ENCODE measurements at places on chromosomes 16 and 17.

DNA sequence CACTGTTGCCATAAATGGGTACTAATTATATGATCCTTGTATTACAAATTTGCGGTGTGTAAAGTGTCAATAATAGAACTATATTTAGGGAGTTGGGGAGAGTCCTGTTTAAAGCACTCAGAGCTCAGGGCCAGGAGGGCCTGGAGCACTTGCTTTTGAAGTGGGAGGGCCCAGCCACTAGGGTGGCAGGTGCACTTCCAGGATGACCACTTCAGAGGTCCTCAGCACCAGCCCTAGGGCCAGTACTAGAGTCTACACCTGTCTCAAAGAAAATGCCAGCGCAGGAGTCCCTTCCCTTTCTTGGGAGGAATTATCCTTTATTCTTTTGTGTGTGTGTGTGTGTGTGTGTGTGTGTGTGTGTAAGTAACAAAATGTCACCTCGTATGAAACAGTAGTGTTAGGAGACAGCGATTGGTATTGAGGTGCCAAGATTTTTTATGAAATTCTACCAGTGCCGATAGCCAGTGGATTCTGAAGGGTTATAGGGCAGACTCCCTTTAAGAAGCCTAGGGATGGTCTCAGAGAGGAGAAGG lies 31.9 kb downstream of the MYO18A start:
- no peak for DNase-seq

GRCh38 chr17:12790249-12791106 lies 1.2 kb downstream of the ARHGAP44 start:
- no peak for DNase-seq

GRCh38 chr17:39271546-39271945 lies 45.8 kb upstream of the STAC2 start:
- no peak for DNase-seq

DNA sequence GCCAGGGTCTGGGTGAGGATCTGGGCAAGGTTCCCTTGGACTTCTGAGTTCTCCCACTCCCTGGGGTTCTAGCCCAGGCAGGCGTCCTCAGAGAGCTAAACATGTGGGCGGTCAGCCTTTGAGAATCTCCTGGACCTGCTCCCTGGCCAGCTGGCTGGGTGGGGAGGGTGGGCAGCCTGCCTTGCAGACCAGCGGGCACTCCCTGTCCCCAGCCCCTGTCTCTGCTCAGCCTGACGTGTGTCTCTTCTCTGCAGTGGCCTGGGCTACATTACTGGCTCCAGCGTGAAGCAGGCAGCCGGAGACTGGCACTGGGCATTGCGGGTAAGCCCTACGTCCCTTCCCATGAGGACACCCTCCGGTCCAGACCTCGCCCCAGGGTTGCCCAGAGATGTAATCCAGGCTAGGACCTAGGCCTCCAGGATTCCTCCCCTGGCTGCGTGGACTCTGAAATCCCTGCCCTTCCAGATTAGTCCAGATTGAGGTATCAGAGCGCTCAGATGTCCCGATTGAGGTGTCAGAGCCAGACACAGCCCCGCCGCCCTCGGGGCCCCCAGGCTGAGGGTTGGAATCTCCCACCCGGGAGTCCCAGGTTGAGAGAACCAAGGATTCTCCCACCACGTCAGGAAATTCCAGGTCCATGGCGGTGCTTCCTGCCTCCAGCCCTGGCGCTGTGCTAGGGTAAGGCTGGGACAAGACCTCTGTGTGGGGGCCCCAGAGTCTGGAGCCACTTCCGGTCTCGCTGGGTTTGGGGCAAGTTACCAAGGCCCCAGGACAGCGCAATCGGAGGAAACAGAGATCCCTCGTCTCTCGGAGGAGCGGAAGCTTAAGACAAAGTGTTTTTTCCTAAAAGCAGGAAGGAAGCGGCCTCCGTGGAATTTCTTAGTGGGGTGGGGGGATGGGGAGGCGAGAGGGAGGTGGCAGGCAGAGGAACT lies 24.1 kb downstream of the MYBBP1A start:
- DNase-seq, result no peak

DNA sequence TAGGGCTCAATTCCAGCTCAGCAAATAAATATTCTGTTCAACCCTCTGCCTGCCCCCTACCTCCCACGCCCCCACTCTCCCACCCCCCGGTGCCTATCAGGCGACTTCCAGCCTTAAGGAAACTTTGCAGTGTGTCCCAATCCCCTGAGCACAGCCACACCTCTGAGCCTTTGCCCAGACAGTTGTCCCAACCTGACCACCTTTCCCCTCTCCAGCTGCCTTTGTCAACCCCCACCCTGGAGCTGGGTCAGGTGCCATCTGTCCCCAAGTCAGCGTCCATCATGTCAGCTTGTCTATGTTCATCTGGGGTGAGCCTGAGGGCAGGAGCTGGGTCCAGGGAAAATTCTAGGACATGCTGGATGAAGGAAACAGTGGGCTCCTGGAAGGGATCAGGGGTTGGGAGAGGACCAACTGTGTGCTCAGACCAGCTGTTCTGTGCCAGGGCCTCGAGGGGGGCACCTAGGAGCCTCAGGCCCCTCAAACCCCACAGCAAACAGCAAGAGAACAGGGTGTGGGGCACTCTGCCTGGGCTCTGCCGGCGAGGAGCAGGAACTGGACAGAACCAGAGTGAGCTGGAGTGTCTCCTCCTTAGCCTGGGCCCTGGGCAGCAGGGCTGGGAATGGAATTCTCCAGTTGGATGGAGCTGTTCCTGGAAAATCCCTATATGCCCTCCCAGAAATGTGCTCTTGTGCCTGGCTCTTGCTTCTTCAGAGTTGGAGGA lies 17.8 kb downstream of the CDH16 start:
- no peak for DNase-seq

GRCh38 chr17:28744972-28745785 lies 1.4 kb downstream of the TRAF4 start:
- DNase-seq, result no peak

DNA sequence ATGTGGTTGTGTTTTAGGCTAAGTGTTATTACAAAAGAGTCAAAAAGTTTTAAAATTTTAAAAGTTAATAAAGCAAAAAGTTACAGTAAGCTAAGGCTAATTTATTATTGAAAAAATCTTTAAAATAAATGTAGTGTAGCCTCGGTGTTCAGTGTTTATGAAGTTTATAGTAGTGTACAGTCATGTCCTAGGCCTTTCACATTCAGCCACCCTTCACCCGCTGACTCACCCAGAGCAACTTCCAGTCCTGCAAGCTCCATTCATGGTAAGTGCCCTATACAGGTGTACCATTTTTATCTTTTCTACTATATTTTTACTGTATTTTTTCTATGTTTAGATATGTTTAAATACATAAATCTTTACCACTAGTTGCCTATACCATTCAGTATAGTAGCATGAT lies 98.5 kb upstream of the RPRML start:
- no peak for DNase-seq

DNA sequence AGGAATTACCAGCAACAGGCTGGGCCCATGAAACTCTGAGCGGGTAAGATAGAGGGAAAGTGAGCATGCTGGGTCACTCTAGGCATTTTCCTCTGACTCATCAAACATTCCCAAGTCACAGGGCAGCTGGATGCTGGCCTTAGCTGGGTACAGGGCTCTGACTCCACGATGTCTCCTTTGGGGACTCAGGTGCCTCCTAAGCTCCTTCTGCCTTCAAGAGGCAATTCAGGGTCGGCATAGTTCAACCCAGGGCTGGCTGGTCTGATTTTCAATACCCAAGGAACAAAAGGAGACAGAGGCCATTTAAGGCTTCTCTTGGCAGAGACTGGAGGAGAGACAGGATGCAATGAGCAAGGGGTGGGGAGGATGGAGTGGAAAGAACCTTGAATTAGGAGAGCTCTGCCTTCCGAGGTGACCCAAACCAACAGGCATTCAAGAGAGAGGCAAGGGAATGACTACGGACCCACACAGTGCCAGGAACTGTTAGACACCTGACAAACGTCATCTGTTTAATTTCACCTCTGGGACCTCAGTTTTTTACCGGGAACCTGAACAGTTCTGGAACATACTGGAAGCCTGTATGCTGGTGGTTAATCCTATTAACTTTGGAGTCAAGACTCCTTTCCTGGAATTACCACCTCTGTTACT lies 910 bp downstream of the WBP2 start:
- no peak for DNase-seq

GRCh38 chr17:51118330-51119195 lies 2.1 kb downstream of the SPAG9 start:
- no peak for DNase-seq

DNA sequence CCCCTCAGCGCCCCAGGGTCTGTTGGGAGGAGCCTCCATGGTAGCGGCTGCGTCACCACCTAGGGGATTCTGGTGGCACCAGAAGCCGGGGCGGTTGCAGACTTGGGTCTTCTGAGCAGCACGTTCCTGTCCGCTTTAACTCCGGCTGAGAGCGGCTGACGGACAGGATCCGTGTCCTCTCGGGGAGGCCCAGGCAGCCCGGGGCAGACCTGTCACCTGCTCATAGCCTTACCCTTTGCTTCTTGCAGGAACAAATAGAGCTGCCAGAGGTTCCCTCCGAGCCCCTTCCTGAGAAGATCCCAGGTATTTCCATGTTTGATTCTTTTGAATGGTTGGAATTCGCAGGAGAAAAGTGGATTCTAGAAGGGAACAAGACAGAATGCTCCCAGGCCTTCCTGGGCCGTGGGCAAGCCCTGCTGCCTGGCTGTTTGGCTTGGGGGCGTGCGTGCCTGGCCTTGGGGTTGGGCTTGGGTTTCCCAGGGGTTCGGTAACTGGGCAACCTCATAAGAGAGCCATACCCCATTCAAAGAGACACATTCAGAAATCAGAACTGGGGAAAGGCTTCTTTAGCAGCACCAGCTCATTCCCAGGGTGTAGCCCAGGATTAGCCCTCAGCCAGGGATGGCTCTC lies 6.6 kb downstream of the CHMP6 start:
- DNase-seq, result no peak

DNA sequence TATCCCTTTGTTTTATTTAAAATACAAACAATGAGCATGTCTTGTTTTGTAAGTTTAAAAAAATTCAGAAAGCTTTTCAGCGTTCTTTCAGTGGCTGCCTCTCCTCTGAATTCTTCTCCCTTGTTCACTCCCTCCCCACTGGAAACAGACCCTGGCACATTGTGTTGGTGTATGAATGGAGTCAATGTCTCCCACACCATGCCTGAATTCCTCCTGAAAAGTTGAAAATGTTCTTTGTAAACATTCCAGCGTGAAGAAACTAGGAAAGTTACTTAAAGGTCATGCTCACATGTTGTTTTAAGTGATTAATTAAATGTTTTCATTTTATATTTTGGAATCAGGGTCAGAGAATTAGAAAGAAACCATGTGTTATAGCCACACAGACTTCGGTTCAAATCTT lies 136.9 kb upstream of the DYNLRB2 start:
- DNase-seq, result no peak

GRCh38 chr17:70752966-70753467 lies 583.7 kb downstream of the KCNJ2 start:
- DNase-seq, result no peak
